Kidney (tissue), 22 donors: ENCODE measurements at places on chromosomes 11 and 22. TPM values are rescaled to one million over a fixed set of nuclear protein-coding genes. Genes with fewer than 3 reads are reported as not detected.

DNA sequence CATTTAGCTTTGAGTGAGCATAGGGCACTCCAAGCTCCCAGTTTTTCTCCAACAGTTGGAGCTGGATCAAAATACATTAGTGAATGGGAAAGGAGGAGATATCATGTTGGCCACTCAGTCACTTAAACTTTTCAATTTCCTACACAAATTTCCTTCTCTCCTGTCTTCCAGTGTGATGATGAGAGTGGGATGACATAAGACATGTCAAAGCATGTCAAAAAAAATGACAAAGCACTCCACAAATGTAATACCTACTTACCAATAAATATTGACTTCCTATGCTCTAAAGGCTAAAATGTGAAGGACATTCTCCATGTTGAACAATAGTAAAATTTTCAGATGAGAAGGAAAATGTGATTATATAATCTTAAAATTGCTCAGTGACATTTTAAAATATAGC lies 1.5 kb upstream of the GRM5 start:
- no peak for DNase-seq

DNA sequence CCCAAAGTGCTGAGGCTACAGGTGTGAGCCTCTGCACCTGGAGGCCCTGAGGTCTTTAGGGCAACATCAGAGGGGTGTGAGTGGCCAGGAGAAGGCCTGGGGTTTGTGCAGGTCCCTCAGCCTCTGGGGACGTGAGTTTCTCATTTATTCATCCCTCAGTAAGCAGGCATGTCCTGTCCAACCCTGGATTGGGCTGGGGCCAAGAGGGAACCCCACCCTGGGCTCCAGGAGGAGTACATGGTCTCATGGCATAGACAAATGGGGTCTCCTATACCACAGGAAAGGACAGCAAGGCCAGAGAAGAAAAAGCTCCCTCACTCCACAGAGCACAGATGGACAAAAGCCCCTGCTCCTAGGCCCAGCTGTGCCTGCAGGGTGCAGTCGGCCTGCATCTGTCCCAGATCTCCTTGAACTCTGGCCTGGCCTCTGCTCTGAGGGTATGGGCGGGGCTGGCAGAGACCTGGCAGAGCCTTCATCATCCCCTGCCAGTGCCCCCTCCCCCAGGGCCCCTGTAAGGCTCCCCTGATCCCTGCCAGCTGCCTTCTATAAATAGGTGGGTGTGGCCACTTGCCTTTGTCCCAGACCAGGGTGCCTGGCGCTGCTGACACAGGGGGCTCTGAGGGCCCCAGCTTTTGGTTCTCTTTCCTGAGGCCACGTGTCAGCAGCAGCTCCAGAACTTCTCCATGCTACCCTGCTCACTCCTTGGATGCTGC lies 34.6 kb downstream of the A4GALT start:
- no peak for DNase-seq

GRCh38 chr22:26956371-26956770 lies 299.0 kb downstream of the MIAT start:
- DNase-seq, result no peak

GRCh38 chr22:32375678-32376450 lies 18.2 kb downstream of the RFPL3 start:
- no peak for DNase-seq

DNA sequence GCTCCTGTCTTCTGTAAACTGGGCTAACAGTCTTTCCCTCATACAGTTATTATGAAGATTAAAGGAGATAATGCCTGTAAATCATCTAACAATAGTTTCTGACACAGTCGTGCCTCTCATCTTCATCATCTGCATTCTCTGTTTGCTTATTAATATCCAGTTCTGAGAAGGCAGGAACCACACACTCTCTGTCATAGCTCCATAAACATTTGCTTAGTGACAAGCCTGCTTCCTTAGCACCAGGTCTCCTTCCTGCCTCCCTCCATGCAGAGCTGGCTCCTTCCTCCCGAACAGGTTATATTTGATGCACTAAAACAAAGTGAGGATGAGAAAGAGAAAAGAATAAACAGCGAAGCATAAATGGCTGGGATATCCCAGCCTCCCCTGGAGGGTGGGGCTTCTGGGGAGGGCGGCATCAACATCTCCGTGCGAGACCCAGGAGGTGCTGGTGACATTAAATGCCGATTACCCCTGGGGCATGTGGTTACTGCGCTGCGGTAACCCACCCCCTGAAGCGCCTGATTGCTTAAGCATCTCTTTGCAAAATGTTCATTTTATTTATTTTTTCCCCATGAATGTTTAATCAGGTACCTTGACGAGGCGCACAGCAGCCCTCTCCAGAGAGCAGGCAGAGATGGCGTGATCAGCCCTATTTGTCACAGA lies 404.9 kb downstream of the NXPE2 start:
- no peak for DNase-seq

DNA sequence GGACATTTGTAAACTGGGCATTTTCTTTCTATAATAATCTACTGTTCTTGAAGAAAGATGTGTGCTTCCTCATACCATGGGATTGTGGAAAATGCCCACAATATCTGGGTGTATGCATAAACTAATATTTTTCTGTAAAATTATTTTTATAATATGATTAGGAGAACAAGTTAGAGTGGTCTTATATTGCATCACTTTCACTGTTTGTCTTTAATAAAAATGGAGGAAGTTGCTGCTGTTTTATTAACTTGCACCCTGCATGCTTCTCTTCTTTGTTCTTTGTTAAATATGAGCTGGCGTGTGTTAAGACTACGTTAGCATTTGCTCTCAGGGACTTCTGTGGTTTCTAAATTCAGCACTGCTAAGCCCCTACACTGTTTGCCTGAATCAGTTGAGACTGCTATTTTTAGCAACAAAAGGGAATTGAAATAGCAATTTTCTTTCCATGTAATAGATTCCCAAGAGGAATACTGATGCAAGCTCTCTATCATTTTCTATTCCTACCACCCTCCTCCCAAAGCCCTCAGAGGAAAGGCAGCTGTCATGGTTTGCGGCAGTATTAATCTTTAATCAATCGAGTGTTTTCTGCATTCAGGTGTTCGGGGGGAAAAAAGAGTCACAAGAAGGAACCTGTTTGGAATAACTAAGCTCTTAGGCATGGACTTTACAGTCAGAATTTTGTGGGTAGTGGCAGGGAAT lies 56.1 kb downstream of the HSD17B12 start:
- DNase-seq, result no peak

Gene DRICH1
- 1.3 TPM for polyA plus RNA-seq

Gene PKDREJ
- 0.15 TPM for polyA plus RNA-seq

Gene GVQW3
- 1.4 TPM for polyA plus RNA-seq

Gene JAM3
- 13.3 TPM for polyA plus RNA-seq

Gene MAPK8IP2
- polyA plus RNA-seq, result 1.0 TPM

Gene UBTFL1
- not detected for polyA plus RNA-seq

Gene KDM4D
- 0.54 TPM for polyA plus RNA-seq
